ENCODE measurements at places on chromosomes 1 and 21. TPM values are rescaled to one million over a fixed set of nuclear protein-coding genes. Genes with fewer than 3 reads are reported as not detected.

The SLC37A1 gene
- 6.9 TPM for total RNA-seq

The ATAD3C gene
- total RNA-seq, result under 0.01 TPM

The CSF3R gene
- not detected for total RNA-seq

The NVL gene
- 25.3 TPM for total RNA-seq

The TMCO4 gene
- total RNA-seq, result 6.5 TPM

The PLA2G2F gene
- total RNA-seq, result not detected

The CLDN17 gene
- not detected for total RNA-seq

The CFHR3 gene
- not detected for total RNA-seq

The PTPN7 gene
- not detected for total RNA-seq

The TCHHL1 gene
- not detected for total RNA-seq

The S100A13 gene
- total RNA-seq, result 216 TPM

The HMGCS2 gene
- not detected for total RNA-seq

The ZRANB2 gene
- 38.7 TPM for total RNA-seq

The TNFRSF1B gene
- total RNA-seq, result 14.7 TPM

The OLFML2B gene
- 0.28 TPM for total RNA-seq

The PCBP3 gene
- total RNA-seq, result 0.18 TPM
